ENCODE measurements at places on chromosomes 3 and 15.
A peak's percentile ranks its signal among the peaks of the same experiment; 100 is the strongest.

- DNase-seq = no peak
These were observed 37.6 kb upstream of the WNT5A start for GRCh38 chr3:55524565-55525244.

GRCh38 chr3:193830791-193831191, 237.8 kb downstream of the OPA1 start:
- DNase-seq = no peak

- DNase-seq = no peak
These were observed 24.3 kb downstream of the MTHFS start for GRCh38 chr15:79872358-79873017.

DNA sequence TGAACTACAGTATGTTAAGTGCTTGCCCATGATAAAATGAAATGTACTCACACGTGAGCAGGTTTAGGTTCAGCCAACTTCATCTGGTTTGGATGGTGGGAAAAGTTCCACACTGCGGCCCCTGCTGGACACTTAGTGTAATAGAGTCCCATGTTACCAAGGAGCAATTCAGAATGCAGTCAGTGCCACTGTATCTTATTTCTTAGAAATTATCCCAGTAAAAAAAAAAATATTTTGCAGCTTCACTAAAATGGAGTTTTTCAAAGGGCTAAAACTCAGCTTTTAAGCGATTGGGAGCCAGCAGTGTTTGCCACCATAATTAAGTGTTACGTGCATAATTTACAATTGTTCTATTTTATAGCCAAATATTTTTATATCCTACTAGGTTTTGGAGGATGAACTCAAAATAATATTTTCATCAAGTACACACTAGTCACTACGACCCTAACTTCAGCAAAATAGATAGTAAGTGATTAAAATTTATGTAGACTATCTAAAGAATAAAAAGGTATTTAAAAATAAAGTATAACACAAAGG, 371.7 kb upstream of the GBE1 start:
- DNase-seq = peak; percentile 10

- DNase-seq = no peak
These were observed 187.3 kb upstream of the TSC22D2 start for GRCh38 chr3:150220799-150221198.

GRCh38 chr3:23219552-23219951, 16.4 kb downstream of the UBE2E2 start:
- no peak for DNase-seq

GRCh38 chr15:40763801-40764628, at the start of gene GCHFR:
GCHFR (plus strand) TSS chr15:40764068; CDS start chr15:40764181, 113 bp downstream.
- DNase-seq = no peak

GRCh38 chr15:90871716-90872485, 3.5 kb downstream of the FURIN start:
- DNase-seq = no peak

DNA sequence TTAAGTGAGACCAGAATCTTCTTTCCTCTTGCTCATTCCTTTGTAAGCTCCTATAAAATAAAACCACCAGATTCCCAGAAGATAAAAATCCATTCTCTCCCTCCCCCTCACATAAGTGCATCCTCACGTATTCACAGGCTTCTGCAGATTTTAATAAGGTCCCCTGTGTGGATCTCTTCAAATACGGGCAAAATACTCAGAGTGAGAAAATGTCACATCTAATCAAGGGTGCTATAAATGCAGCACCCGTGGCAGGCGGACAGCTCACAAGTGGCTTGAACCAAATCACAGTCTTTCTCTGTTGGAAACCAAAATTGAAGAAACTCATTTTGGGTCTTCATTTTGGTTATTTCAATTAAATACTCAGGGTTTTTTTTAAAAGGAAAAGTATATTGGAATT, 212.9 kb upstream of the CMC1 start:
- DNase-seq = no peak

DNA sequence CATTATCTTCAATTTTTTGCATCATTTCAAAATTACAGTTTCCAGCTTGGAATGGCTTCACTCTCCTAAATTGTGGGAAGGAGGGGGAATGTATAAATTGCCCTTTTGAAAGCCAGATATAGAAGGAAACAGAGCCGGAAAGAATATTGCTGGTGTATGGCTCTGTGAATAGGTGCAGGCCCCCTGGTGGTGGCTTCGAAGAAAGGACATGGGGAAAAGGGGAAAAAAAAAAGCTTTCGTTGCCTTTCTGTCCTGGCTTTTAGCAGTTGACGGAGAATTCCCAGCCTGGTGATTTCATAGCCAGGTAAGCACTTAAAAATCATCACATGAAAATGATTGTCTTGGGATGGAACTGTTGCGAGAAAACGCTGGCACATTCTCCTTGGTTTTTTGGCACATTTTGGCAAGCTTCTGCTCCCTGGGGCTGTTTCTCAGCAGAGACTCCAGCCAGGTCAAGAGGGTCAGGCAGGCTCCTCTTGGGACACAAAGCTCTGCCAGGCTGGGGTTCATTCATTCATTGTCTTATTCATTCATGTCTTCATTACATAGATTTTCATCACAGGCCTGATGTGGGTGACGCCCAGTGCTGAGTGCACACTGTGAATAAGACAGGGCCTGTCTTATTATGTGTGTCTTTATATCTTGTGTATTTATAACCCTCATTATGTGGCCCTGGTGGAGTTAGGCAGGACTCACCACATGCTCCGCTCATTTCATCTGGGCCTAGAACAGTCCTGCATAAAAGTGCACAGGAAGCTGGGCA, 300.0 kb upstream of the TPM1 start:
- peak; percentile 9 for DNase-seq

GRCh38 chr3:101219842-101220560, 100.4 kb downstream of the IMPG2 start:
- no peak for DNase-seq

DNA sequence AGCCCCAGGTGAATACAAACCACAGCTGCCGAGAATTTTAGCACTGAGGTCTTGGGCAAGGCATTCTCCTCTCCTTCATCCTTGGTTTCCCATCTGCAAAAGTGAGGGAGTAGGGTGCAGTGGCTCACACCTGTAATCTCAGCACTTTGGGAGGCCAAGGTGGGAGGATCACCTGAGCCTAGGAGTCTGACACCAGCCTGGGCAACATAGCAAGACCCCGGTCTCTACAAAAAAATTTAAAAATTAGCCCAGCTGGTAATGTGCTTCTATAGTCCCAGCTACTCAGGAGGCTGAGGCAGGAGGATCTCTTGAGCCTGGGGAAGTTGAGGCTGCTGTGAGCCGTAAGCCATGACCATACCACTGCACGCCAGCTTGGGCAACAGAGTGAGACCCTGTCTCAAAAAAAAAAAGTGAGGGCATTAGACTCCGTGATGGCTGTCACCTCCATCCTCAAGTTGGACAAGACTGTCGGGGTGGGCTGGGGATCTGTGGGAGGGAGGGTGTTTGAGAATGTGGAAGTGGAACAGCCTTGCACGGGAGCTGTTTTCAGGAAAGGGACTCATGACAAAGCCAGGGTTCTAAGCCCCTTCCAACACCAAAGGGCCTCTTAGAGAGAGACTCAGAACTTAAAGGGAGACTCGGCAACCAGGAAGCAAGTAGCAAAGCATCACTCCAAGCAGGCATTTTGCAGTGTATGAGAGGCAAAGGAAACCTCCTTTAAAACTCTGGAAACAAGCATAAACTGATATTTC, 46.0 kb upstream of the FURIN start:
- no peak for DNase-seq

- no peak for DNase-seq
These were observed 49.0 kb downstream of the MSL2 start for GRCh38 chr3:136146981-136147729.
